Esophagus squamous epithelium (tissue), 5 donors: ENCODE measurements at places on chromosomes 1 and 21. TPM values are rescaled to one million over a fixed set of nuclear protein-coding genes. Genes with fewer than 3 reads are reported as not detected.

RPTN gene
- total RNA-seq = 0.19 TPM

ATP1A2 gene
- total RNA-seq = 2.5 TPM

DNA sequence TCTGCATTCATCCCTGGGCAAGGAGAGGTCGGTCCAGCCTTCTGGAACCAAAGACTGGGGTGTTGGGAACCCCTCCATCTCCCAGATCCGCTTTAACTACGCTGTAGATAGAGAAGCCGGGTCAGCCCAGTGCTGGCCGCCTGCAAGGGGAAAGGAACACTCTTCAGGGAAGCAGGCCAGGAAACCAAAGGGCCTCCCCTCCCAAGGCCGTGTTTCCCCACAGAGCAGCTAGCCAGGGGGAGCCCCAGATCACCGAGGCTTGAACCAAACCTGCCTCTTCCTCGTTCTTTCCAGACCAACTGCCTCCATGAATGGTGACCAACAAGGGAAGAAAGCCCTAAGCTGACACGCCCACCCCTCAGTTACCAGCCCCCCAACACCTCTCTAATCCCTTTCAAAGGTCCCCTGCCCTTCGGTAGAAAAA, 1.2 kb upstream of the CHD5 start:
- DNase-seq = no peak

GRCh38 chr21:37790905-37791304, 125.4 kb downstream of the KCNJ6 start:
- no peak for DNase-seq

- no peak for DNase-seq
Observed at GRCh38 chr1:230431527-230431926, 5.4 kb upstream of the PGBD5 start.

- no peak for DNase-seq
Observed at GRCh38 chr1:76066394-76066793, 8.2 kb upstream of the ST6GALNAC3 start.

- DNase-seq = no peak
Observed at GRCh38 chr1:11285883-11286734, 13.1 kb downstream of the UBIAD1 start.

KPRP gene
- total RNA-seq = 0.09 TPM

- no peak for DNase-seq
Observed at GRCh38 chr1:167659450-167659849, 29.4 kb downstream of the RCSD1 start.
